ENCODE measurements at places on chromosomes 12 and 14.

DNA sequence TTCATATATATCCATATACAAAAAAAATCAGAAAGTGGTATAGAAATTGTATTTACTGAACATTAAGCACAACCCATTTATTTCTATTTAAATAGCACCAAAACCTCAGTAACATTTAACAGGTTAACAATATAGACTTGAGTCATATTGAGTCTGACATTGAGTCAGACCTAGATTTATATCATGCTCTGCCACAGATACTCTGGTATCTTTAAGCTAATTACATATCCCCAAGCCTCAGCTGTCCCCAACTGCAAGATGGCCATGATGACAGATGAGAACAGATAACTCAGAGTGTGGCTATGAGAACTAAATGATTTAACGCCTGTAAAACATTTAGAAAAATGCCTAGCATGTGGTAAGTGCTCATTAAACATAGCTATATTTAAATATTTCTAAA lies 40.3 kb downstream of the IFNG start:
- DNase-seq = peak; percentile 91

GRCh38 chr12:8946733-8947132 lies 2.7 kb downstream of the M6PR start:
- DNase-seq = no peak

DNA sequence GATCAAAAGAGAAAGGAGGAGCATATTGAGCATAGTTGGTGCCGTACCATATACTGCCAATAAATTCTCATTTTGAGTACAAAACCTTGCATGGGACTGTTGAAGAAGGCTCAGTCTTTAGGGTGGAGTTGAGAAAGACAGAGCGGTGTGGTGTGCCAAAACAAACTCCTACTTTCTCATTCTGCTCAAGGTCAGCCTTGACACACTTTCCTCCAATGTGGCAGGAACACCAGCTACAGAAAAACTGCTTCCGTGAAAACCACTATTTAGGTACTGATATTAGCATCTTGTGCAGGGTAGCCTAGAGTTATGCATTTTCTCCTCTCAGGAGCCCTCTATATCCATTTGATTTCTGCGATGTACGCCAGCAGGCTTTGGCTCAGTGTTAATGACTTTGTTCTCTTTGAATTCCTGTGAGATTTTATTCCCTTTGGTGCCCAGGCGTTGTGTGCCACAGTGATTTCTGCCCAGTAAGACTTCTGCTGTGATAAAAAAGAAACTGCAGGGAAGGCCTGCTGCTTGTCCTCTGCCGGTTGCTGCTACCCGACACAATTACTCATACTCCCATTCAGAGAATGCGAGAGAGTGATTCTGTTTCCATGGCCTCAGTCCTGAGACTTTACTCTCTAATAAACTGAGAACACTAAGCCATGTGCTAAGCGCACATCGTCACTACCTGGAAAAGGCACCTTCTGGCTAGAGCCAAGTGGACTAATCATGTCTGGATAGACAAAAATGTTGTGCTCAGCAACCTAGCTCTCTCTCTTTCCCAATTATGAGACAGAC lies 88.3 kb upstream of the MDM1 start:
- DNase-seq = no peak

DNA sequence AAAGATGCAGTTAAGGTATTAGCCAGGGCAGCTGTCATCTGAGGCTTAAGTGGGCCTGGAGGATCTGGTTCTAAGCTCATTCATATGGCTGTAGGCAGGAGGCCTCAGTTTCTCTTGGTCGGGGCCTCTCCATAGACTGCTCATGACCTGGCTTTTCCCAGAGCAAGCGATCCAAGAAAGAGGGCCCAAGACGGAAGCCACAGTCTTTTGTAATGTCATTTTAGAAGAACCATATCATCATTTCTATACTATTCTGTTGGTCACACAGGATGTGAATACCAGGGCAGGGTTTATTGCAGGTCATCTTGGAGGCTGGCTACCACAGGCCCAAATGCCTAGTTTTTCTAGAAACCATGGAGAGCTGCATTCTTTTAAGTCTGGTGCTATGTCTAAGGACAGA lies 47.7 kb downstream of the GNG2 start:
- no peak for DNase-seq

GRCh38 chr14:104942586-104942985 lies 17.9 kb downstream of the PLD4 start:
- no peak for DNase-seq

GRCh38 chr14:33855672-33856071 lies 95.2 kb downstream of the EGLN3 start:
- peak; percentile 24 for DNase-seq

GRCh38 chr12:633731-634130 lies 29.5 kb downstream of the NINJ2 start:
- DNase-seq = no peak

- no peak for DNase-seq
These were observed 29.6 kb downstream of the CCDC92 start for GRCh38 chr12:123942911-123943648.

DNA sequence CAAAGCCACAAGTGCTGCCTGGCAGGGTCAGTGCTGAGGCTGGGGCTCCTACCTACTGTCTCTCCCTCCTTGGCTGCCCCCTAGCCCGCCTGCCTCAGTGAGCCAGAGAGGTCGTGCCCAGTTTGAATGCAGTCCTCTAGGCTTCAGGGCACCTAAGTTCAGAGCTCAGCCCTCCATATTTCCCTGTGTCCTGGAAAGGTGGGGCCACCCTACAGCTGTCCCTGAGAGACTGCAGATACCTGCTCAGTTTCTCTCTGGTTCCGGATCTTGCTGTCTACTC lies 142.6 kb downstream of the CALM1 start:
- DNase-seq = no peak

DNA sequence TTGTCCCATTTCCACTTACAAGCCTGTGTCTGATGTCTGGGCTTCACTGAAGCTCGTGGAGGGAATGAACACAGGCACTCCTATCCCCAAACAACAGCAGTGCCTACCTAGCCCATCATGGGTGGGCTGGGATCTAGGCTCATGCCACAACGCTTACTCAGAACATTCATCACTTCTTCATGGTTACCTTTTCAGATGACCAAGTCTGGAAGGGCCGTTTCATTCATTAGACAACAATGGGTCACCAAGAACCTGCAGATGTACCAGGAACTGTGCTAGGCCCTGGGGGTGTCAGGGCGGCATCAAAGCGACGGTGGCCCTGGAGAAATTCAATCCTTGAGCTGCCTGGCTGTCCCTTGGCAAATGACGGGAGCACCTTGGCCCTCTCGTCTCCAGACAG lies 64.9 kb upstream of the FZD10 start:
- DNase-seq = no peak

GRCh38 chr14:60171690-60172089 lies 6.5 kb upstream of the DHRS7 start:
- DNase-seq = no peak

DNA sequence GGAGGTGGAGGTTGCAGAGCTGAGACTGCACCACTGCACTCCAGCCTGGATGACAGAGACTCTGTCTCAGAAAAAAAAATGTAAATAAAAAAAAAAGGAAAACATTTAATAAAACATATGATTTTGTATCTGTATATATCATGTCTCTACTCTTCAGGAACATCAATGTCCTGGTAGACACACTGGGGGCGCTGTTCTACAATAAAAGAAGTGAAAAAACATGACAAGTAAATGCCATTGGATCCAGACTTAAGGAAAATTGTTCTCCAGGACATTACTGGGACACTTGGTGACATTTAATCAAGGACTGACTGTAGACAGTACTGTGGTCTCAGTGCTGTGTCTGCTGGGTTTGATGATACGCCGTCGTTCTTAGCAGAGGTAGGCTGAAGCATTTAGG lies 15.5 kb upstream of the KLC1 start:
- no peak for DNase-seq

- DNase-seq = no peak
These were observed 73.9 kb upstream of the KRR1 start for GRCh38 chr12:75585330-75585729.

- no peak for DNase-seq
These were observed 281.7 kb upstream of the AMIGO2 start for GRCh38 chr12:47361389-47362021.

- DNase-seq = no peak
These were observed 481.4 kb downstream of the TRHDE start for GRCh38 chr12:72753571-72753970.

GRCh38 chr14:105148604-105149145 lies 19.9 kb downstream of the JAG2 start:
- DNase-seq = no peak

- no peak for DNase-seq
These were observed 79.9 kb upstream of the TMTC1 start for GRCh38 chr12:29863665-29864064.

DNA sequence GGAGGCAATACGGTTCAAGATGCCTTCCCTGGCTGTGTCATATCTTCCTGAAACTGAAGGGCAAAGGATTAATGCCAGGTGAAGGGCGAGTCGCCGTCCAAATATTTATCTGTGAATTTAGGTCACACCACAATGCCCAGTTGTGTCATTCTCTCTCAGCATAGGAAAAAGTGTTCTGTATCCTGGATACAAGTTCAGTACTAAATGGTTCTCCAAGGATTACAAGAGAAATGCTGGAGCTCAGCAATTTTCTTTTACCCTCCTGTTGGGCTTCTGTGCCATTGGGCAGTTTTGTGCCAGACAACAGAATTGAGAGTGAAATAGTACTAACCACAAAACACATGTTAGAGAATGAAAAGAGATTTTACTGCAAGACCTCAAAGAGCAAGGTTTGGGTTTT lies 493.9 kb downstream of the EGLN3 start:
- no peak for DNase-seq

- DNase-seq = no peak
These were observed 140.0 kb downstream of the PDE3A start for GRCh38 chr12:20508359-20508758.

DNA sequence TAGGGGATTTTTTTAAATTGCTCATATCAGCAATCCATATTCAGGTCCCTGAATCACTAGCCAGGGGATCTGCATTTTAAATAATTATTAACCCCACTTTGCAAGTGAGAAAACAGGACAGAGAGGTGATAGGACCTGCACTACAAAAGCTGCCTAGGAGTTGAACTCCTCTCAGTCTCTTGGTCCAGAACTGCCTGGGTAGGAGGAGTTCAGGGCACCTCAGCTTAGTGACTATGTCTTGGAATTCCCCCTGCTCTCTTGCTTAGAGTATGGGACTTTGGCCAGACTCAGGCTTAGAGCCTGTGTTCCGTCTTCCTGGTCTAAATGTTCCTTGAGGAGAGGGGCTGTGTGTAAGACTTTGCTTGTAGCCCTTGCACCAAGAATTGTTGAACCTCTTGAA lies 68.2 kb upstream of the WSCD2 start:
- DNase-seq = no peak

GRCh38 chr12:83996671-83997070 lies 915.9 kb downstream of the SLC6A15 start:
- no peak for DNase-seq

DNA sequence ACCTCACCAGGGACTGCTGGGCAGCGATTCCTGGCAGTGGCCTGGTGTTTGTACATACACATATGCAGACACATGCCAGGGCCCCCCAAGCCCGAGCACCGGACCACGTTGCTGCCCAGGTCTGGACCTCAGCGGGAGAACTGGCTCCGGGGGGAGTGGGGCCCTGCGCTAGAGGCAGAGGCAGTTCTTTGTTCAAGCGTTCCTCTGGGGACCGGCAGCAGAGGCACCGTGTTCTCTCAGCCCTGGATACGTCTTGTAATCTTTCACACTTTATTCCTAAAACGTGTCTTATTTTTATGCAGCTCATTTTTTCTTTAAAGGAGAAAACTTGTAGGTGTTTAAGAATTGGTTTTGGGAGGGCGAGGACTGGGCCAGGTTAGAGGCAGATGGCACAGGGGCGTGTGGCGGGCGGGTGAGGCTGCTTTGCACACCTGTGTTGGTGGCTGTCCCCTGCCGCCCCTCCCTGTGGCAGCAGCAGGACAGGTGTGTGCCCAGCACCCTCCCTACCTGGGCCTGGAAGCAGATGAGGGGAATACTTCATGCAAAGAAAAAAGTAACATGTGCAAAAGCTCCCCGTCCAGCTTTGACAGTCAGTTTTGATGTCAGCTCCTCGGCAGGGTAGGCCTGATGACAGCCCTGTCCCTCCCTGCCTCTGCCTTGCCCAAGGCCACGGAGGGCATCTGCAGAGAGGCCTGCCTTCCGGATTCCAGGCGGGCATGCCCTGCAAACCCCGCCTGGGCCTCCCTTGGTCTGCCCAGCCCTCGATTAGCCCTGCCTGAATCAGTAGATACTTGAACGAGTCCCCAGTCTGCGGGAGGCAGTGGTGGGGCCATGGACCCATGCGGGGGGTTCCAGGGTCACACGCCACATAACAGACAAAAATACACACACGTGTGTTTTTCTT lies 7.0 kb upstream of the PUS1 start:
- no peak for DNase-seq

DNA sequence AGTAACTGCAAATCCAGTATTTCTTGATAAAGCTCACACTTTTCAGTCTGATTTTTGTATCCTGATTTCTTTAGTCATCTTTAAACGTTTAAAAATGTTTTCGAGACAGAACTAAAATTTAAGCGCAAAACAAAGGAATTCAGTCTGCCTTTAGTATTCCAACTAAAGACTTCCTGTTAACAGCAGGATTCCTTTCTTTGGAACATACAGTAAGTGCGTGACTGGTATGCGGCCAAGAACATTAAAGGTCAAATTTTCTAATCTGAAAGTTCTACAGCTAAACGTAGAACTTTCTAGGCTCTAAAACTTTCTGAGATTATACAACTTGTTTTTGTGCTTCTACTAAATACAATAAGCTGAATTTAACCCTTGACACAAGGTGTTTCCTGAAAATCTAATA lies 9.9 kb downstream of the SAV1 start:
- DNase-seq = no peak

- no peak for DNase-seq
These were observed 37.4 kb upstream of the HIGD1C start for GRCh38 chr12:50914872-50915484.

DNA sequence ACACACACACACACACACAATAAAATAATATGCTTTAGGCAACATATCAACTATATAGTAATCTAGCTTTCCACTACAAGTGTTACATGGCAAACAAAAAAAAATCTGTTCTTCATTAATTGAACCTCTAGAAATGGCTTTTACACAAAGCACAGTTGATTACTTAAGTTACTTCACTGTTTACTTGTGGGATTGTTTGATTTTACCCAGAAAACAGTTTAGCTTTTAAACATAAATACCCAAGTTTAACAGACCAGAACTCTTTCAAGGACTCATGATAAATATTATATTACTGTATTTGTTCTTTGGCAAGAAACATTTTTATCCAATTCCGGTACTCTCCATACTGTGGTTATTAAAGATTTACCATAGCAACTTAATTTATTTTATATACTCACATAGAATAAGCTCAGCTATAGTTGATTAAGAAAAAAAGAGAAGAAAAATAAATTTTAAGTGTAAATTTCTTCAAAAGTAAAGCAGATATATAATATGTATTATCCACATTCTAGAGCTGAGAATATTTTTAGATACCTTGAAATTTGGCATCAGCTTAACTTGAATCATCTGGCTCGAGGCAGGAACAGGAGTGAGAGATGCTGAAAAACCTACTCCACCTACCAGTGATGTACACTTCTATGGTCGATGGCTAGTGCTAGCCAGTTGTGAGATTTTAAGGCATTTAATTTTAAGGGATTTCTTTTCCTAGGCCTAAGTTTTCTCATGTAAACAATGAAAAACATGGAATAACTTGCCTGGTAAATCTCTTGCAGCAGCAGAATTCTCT lies 126.0 kb downstream of the BTG1 start:
- no peak for DNase-seq

GRCh38 chr12:119153477-119154434 lies 25.0 kb upstream of the HSPB8 start:
- no peak for DNase-seq

- no peak for DNase-seq
These were observed 39.8 kb downstream of the PHLDA1 start for GRCh38 chr12:75991753-75992152.

- no peak for DNase-seq
These were observed 770 bp downstream of the ABHD4 start for GRCh38 chr14:22598896-22599244.

GRCh38 chr14:99127651-99128167 lies 144.3 kb downstream of the BCL11B start:
- no peak for DNase-seq
